ENCODE measurements at places on chromosomes 1 and 21.

GRCh38 chr1:9629445-9630201 is 21.9 kb upstream of the PIK3CD start:
- peak; percentile 75 for DNase-seq

- no peak for DNase-seq
These were observed 8.7 kb upstream of the BARHL2 start for GRCh38 chr1:90725657-90726424.

DNA sequence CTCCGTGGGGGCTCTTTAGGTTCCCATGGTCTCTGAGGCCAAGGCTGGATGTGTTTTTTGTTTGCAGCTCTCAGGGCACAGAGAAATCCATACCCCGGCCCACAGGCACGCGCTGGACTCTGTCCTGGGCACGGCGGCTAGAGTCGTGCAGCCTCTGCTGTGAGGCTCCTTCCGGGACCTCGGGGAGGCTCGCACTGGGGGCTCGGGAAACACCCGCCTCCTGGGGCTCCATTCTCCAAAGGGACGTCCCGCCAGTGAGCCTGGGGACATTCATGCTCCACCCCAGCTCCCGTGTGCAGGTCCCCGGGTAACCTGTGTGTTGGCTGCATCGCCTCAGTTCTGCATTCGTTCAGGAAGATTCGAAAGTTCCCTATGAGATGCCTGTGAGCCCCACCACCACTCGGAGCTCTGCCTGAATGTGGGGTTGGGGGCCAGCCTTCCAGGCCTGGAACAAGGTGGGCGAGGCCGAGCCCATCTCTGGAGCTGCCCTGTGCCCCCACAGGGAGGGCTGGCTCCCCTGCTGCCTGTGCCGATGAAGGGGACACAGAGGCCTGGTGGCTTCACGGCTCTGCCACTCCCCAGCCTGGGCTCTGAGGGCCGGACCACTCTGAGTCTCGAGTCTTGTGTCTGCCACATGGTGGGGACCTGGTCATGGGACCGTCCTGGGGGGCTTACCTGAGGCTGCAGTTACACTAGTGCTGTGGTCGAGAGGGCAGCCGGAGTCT is 182.0 kb upstream of the ARHGEF16 start:
- DNase-seq, result no peak

- DNase-seq, result no peak
These were observed 4.4 kb downstream of the SELENON start for GRCh38 chr1:25804244-25804963.

DNA sequence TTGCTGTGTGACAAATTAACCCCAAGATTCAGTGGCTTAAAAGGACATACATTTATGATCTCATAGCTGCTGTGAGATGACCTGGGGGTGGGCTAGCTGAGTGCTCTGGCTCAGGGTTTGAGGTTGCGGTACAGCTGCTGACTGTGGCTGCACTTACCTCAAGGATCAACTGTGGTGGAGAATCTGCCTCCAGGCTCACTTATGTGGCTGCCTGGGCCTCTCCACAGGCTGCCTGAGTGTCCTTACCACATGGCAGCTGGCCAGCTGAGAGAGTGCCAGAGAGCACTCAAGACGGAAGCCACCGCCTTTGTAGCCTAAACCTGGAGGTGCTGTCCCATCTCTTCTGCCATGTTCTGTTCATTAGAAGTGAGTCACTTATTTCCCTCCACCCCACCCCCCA is 5.7 kb downstream of the LRRC71 start:
- DNase-seq, result peak; percentile 100

GRCh38 chr1:84912726-84913554 is 19.9 kb upstream of the LPAR3 start:
- no peak for DNase-seq

DNA sequence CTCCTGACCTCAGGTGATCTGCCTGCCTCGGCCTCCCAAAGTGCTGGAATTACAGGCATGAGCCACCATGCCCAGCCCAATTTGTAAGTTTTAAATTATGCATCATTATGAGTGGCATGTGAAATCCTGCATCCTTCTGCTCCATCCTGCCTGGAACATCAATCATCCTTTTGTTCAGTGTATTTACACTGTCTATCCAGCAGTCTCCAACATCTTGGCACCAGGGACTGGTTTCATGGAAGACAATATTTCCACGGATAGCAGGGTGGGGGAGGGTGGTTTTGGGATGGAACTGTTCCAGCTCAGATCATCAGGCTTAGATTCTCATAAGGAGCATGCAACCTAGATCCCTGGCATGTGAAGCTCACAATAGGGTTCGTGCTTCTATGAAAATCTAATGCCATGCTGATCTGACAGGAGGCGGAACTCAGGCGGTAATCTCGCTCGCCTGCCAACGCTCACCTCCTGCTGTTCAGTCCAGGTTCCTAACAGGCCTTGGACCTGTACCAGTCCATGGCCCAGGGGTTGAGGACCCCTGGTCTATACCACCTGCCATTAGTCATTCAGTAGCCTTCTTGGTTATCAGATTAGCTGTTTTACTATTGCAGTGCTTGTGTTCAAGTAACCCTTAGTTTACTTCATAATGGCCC is 22.2 kb upstream of the TCEA3 start:
- no peak for DNase-seq

GRCh38 chr1:75129983-75130789 is 4.0 kb upstream of the LHX8 start:
- DNase-seq, result no peak

DNA sequence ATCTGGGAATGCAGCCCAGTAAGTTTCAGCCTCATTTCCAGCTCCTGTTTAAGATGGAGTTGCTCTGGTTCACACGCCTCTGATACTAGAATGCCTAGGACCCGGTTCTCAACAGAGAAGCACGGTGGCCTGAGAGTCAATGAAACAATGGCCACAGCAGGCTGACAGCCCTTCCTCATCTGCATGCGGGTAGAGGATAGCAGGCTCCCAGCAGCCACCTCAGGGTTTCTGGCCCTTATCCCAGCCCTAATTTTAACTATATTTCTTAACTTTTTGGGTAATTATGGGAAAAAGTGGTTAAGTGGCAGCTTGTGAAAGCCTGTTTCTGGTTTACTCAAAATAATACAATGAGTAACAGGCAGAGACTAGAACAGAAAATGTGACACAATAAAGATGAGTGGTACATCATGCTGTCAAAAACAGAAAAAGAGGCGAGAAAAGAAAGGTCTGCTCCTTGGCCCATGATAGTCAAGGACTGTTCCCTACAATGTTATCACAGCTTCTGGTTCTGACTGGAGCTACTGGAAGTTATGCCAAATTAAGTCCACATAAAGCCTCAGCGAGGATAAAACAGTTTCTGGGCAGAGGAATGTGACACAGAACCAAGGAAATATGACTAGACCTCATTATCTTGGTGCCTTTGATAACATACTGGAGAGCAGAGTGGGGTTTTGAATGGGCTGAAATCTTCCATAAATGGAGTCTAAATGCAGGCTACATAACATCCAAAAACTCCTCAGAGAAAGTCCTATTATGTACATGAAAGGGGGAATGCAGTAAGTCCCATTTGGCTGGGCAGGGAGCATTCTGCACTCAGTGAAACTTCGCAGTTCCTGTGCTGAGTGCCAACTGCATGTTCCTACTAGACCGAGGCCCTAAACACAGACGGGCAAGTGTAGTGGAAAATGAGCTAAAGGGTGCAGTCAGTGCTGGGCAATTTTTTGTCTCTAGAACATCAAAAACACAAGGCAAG is 92.1 kb downstream of the NIBAN1 start:
- no peak for DNase-seq

GRCh38 chr1:18114726-18115410 is 7.3 kb downstream of the IGSF21 start:
- peak; percentile 64 for DNase-seq

GRCh38 chr1:82453511-82454185 is 652.9 kb downstream of the ADGRL2 start:
- no peak for DNase-seq

DNA sequence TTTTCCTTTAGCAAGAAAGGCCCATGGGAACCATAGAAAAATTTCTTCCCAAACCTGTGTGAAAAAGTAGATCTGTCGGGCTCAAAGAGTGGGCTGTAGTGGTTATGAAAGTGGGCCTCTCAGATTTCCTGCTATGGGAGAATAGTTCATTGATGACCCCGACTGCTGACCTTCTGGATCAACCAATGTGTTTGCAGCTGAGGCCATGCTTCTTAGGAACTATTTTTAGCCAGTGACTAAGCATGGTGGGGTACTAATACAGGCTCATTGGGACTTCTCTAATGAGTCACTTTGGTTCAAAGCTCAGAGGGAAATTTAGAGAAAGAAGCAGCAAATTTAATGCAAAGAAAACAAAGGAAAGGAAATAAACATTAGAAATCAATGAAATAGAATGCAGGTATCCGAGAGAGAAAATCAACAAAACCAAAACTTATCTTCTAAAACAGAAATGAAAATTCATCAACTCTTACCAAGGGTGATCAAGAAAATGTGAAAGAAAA is 12.6 kb upstream of the PSMA5 start:
- no peak for DNase-seq

GRCh38 chr21:28818663-28819278 is 173.9 kb downstream of the LTN1 start:
- DNase-seq, result no peak

DNA sequence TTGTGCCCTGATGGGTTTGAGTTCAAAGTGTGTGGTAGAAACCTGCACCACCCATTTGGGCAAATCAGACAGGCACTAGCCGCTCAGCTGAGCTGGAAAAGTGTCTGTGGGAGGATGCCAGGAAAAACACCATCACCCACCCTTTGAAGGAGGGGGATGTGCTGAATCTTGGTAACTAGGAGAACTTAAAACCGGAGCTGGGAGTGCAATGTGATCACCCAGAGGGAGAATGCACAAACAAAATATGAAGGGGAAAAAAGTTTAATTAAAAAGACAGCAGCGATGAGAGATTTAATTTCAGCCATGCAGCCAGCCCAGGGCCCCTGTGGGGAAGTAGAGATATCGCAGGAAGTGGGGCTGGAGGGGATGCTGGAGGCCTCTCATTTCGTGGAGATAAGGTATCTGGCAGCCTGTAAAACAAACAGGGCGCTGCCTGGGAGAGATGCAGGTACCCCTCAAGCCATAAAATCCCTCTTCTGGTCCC is 86.8 kb upstream of the BCAR3 start:
- no peak for DNase-seq

DNA sequence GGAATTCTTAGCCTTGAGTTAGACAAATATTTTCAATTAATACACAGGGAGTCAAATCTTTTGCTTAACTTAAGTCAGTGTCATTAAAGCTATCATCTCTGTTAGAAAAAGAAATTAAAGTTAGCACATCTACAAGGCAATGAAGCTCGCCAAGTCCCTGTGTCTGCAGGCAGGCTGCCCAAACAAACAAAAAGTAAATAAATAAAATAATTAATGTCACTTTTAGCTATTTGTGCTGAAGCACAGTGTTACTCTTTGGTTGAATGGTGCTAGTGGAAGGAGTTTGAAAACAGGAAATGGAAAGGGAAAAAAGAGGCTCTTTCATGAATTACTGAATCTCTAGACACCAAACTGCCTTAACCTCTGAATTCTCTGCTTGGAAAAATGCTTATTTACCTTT is 37.1 kb upstream of the COL11A1 start:
- DNase-seq, result no peak

GRCh38 chr1:214604523-214604922 is 1.5 kb downstream of the CENPF start:
- no peak for DNase-seq

DNA sequence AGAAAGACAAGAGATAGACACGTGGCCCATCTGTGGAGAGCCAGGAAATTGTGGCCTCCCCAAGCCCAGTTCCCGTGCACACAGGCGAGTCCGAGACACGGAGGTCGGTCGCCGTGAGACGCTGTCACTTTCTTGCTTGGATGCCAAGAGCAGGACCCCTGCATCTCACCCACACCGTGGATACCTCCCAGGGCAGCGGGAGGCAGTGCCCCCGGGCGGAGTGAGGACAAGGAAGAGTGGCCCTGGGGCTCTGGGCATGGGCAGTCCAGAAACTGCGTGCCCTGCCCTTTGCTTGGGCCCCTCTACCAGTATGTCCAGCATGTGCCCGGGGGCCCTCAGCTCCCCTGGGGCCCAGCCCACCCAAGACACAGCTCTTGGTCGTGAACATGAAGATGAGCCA is 24.7 kb upstream of the ARHGEF16 start:
- no peak for DNase-seq

DNA sequence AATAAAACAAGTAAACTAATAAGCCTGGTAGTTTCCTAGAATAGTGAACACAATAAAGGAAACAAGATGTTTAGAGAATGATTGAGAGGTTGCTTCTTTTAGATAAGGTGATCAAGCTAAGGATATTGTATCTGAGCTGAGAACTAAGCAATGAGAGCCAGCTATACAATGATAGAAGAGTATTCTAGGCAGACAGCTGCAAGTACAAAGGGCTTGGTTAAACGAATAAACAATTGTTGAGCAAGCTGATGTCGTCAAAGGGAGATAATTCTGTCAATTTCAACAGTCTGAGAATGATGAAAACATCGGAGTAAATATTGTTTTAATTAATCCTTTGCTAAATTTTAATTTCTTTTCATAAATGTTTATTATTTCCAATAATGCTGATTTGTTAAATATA is 5.5 kb upstream of the FH start:
- DNase-seq, result no peak

All from RPMI8226 (cell line).